ENCODE measurements at places on chromosomes 7 and 10.

GRCh38 chr10:62249957-62250356 lies 18.7 kb downstream of the RTKN2 start:
- no peak for DNase-seq

DNA sequence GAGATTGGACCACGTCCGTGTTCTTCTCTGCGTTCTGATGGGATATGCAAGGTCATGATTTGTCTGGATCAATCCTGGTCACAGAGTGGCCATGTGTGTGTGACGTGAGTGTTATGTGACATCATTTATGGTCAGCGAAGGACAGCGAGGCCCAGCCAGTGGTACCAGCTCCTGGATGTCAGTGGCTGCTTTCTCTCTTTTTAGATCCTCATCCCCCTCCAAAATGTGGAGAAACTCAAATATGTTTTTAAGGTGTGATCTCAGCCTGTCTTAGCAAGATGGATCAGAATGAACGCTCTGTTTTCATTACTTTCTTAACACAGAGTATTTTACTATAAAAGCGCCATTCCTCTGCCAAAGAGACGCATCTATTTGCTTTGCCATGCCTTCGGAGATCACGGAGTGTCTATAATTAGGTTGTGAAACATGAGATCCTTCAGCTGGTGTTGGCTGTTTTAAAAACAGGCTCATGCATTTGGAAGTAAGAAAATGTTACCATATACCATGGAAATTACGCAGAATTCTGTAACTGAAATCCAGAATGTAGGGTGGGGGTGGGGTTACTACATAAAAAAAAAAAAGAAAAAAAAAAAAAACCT lies 245.5 kb upstream of the TCERG1L start:
- no peak for DNase-seq

DNA sequence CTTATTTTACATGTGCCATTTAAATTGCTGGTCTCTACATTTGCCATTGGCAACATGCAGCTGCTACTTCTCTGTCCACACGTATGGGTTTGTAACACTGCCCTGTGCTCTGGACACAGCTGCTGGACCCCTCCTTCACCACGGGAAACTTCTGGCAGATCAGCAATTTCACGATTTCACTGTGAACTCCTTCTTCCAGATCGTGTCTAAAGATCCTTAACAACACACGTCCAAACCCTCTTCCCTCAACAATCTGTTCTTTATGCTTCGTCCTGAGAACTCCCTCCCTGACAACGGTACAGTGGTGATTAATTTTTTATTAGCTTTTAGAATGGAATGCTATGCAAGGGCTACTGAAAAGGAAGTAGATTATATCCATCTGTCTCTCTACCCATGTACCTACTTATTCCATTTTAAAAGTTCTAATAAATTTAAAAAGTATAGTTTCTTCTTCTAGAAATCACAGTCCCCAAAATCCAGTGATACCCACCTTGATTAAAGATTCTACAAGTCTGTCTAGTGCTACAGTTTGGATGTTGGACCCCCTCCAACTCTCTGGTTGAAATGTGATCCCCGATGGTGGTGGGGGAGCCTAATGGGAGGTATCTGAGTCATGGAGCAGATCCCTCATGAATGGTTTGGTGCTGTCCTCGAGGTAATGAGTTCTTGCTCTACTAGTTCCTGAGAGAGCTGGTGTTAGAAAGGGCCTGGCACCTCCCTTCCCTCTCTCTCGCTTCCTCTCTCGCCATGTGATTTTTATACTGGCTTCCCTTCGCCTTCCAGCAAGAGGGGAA lies 81.0 kb downstream of the KIAA1549 start:
- peak; percentile 63 for DNase-seq

- peak; percentile 36 for DNase-seq
Observed at GRCh38 chr7:75905785-75906604, 9.0 kb upstream of the POR start.
